ENCODE measurements at places on chromosomes 5 and 9. TPM values are rescaled to one million over a fixed set of nuclear protein-coding genes. Genes with fewer than 3 reads are reported as not detected.

Gene EIF4E1B
- total RNA-seq, result not detected

Gene IFNK
- not detected for total RNA-seq

Gene OGN
- 156 TPM for total RNA-seq

Gene PRSS3
- total RNA-seq, result not detected

Gene RASGRF2
- 16.9 TPM for total RNA-seq

Gene FAM163B
- total RNA-seq, result not detected

Gene CDH18
- total RNA-seq, result not detected

Gene FLT4
- 53.5 TPM for total RNA-seq

Gene SLC36A3
- total RNA-seq, result not detected

Gene TIGD6
- 4.2 TPM for total RNA-seq

Gene PTCH1
- total RNA-seq, result 25.2 TPM

GRCh38 chr5:78591138-78591612 is 57.4 kb downstream of the LHFPL2 start:
- DNase-seq, result no peak

DNA sequence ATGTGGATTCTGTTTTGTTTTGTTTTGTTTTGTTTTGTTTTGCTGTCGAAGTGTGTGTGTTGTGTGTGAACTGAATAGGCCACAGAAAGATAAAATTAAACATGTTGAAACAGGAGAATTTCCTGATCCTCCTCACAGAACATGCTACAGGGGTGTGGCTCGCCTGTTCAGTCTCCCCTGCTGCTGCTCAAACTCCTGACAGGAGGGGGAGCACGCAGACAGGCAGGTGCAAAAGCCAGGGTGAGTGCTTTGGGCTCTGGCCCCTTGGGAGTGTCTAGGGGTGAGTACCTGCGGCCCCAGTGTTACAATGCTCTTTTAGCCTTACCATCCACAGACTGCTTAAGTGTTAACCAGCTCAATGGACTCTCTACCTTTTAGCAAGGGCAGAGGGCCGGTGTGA is 473.5 kb downstream of the MAT2B start:
- no peak for DNase-seq

DNA sequence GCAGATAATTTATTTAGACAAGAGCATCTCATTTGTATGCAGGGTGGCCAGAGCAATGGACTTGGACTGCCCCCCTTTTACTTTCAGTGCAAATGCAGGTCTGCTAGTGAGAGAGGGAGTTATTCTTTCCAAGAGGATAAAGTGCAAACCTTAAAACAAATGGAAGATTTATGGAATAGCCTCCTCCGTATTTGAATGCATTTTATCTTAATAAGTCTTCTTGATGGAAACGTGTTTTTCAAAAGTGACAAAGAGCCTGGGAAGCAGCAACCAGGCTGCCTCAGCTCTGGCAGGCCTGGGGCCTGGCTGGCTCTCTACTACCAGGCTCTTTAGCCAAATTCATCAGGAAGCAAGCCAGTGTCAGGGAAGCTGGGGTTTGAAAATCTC is 6.8 kb downstream of the NR2F1 start:
- DNase-seq, result no peak

DNA sequence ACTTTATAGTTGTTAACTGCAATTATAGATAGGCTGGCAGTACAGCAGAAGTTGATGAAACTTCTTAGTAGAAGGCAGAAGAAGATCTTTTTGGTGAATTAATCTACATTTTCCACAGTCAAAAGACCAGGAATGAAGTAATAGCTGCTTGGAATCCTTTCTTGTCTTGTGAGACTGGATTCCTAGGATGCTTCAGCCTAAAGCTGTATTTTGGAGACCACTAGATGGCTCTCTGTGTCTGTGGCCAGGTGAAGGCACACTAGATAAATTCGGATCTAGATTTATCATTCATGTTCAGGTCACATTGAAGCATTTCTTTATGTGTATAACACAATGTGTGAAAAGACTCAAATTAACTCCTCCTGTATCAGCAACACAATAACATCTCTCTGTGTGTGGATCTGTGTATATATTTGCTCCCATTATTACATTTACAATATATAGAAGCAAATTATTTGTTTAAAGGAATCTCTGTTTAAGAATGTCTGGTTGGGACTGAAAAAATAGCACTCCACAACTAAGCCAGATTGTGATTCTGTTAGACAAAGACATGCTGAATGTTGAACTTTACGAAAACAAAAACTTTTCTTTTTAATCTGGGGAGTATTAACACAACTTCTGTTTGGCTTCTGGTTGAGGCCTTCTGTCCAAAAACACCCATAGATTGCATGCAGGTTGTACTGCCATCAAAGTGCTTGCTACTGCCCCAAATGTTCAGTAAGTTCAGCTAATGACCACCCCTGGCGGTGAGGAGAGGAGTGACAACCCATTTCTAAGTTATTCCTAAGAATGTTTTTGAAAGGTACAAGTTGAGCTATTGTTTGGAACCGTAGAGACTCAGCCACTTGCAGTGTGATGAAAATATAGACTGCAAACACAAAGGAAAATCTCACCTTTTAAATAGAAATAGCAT is 10.6 kb downstream of the GRIN3A start:
- DNase-seq, result no peak

GRCh38 chr9:98087420-98088354 is 31.2 kb downstream of the NANS start:
- DNase-seq, result no peak

- DNase-seq, result no peak
These were observed 152.4 kb upstream of the TRPC7 start for GRCh38 chr5:136517755-136518154.

GRCh38 chr9:20015427-20015931 is 226.6 kb upstream of the SLC24A2 start:
- DNase-seq, result no peak

DNA sequence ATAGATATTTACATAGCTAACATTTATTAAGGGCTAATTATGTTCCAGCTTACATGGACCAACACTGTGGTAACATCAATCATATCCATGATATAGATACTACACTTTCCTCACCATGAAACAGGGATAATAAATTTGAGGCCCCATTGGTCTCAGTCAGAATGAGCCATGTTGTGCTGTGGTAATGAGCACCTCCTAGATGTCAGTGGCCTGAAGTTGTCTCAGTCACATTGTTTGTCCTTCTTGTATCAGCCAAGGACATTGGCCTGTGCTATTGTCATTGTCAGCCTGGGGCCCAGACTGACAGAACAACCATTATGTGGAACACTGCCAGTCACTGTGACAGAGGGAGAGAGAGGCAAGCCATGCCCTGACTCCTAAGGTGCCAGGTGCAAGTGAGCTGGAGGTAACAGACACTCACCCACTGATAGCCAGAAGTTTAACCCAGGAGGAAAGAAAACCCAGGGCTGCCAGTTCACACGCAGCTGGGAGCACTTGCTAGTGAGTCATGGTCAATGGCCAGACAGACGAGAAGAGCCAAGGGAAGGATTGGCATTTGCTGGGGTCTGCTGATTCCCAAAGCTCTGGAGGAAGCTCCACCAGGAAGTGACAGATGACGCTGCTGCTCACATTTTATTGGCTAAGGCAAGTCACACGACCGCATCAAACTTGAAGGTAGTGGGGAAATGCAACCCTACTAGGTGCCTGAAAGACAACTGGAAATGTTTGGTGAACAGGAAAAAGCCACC is 224.2 kb downstream of the MELK start:
- DNase-seq, result no peak

DNA sequence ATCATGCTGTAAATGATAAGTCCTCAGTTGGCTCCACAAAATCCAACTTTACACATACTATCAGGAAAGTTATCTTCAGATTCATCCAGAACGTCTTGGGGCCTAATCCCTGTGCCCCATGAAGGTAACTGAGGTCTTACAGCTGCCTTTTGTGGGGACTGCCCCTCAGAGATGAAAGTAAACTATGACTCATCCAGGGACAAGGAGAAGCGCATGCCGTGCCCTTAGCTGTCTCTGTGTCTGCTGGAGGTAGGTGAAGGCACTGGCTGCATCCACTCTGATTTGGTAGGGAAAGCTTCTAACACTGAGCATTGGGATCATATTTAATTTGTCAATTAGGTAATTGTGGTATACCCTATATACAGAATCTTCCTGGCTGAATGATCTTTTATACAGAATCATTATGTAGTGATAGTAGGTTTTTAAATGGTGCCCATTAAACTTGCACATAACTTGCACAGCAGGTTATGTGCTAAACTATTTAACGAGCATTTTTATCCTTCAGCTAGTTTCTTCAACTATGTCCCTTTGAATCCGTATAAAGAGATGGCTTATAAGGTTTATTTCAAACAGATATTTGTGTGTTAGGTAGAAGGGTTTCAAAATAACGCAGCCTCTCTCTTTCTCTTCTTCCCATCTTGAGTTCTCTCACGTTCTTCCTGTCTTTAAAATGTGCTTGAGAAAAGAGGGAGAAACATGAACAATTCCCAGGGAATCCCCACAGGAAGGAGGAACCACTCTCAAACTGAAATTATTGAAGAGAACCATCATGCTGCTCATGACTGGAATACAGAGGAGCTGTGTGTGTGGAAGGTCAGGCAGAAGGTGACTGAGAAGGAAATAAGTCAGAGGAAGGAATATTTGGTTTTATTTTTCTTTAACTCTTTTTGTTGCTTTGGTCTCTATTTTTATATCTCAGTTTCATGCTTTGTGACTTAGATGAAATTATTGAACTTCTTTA is 250.9 kb downstream of the CD180 start:
- no peak for DNase-seq

GRCh38 chr5:154646745-154647113 is 108.4 kb upstream of the LARP1 start:
- DNase-seq, result no peak

GRCh38 chr9:27382308-27382707 is 85.4 kb upstream of the EQTN start:
- no peak for DNase-seq

- no peak for DNase-seq
These were observed 119.5 kb upstream of the TRPC7 start for GRCh38 chr5:136484808-136485325.

- DNase-seq, result no peak
These were observed 7.3 kb upstream of the SPATA24 start for GRCh38 chr5:139410993-139411828.

GRCh38 chr9:21030389-21031035 is 928 bp downstream of the HACD4 start:
- no peak for DNase-seq

DNA sequence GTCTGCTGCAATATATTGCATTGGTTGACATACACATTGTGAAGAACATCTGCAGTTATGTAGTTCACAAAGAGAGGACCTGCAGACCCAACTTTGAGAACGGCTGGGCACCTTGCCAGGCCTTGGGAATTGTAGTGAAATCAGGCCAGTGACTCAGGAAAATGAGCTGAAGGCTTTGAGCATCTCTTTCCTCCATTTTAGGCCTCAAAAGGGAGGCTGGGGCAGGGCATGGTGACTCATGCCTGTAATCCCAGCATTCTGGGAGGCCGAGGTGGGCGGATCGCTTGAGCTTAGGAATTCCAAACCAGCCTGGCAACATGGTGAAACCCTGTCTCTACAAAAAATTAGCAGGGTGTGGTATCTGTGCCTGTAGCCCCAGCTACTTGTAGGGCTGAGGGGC is 1.4 kb upstream of the IPPK start:
- DNase-seq, result no peak

DNA sequence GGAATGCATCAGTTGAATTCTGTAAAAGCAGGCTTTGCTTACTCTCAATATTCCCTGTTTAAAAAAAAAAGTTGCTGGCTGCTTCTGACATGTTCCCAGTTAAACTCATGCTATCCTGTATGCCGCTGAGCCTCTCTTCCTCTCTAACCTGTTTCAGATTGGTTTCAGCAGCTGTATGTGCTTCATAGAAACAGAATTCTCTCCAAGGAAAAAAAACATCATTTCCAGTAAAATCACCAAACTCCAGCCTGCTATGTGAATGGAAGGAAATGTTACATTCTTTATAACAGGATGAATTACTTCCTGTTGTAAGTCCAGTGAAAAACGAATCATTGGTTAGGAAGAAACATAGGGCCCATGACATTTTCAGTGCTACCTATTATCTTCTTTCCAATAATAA is 25.7 kb upstream of the KCNV2 start:
- no peak for DNase-seq

- no peak for DNase-seq
These were observed 887 bp upstream of the MAP3K1 start for GRCh38 chr5:56814361-56814962.

GRCh38 chr5:100026606-100027005 is 508.6 kb upstream of the FAM174A start:
- DNase-seq, result no peak

DNA sequence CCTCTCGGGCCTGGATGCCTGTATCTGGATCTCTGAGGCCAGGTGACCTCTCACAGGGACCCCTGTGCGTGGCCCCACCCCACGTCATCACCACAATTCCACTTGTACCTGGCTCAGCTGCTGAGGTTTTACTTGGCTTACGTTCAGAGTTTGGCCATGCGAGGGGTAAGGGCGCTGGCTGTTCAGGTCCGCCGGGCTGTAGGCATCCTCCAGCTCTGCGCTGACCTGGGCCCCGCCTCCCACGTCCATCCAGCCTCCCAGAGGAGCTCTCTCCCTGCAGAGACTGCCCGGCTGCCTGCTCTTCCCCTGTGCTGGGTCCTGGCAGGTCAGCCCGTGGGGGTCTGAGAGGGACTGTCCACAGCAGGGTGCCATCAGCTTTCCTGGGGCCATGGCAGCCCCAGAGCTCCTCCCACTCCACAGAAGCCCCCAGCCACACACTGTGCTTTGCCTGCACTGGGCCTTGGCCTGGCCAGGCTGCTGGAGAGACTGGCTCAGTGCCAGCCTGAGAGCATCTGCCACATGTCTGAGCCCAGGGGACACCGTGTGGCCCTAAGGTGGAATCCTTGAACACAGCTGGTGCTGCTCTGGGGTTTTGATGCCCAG is 43.6 kb downstream of the SLC6A3 start:
- no peak for DNase-seq

- no peak for DNase-seq
These were observed 422.7 kb upstream of the GRAMD2B start for GRCh38 chr5:126000507-126000906.

All from ascending aorta (tissue), 2 donors.